Nucleus accumbens (tissue), 56 donors: ENCODE measurements at places on chromosomes 12 and 14.

DNA sequence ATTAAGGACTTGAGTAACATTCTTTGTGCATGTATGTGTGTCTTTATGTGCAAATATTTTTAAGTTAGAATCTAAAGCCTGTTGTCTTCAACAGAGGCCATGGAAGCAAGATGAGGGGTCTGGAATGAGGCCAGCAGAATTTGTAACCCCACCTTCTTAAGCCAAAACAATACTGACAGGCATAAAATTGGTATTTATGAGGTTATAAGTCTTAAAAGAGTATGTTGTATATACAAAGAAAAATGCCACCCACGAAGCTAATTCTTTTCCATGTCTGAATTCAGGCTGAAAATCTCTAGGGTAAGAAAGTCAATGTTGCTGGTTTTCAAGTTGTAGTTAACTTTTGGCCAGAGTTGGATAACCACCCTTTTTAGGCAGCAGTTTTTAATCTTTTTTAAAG lies 86.2 kb upstream of the TMTC1 start:
- DNase-seq: no peak

DNA sequence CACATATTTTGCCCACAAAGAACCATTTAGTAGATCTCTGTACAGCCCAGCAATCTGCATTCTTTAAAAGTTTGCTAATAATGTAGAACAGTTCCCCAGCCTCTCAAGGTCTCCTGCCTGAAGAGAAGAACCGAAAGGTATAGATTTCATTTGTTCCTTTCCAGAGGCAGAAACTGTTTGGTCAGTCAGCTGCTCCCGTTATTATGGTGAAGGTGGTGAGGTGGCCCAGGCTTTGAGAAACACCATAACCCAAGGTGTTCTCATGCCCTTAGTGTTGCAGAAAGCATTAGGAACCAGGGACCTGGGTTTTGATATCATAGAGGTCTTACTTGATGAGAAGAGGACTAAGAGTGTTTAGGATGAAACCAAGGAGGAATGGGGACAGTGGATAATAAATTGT lies 65.3 kb downstream of the SUSD6 start:
- DNase-seq: no peak

DNA sequence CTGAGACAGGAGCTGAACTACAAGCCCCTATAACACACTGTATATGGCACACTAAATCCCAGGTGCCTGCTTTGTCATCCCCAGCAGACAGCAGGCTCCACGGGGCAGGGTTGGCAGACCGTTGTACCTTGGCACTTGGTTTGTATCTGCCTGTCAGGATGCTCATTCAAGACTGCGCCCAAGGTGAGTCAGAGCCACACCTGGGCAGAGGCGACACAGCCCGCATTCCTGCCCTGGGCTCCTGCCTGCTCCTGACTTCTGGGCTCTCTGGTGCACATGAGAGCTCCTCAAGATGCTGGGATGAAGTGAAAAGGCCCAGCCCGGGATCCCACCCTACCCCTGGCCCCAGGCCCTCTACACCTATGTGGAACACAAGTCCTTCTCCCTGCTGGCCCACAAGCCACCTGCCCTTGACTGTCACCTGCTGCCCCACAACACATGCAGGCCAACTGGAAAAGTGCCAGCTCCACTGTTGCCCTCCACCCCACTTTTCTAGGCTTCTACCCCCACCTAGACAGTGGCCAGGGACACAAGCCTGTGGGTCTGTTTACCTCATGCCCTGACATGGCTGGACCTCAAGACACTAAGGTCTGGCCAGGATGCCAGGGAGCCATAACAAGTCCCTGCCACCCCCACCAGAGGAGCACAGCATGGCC lies 30.8 kb upstream of the PNMA1 start:
- DNase-seq: no peak

DNA sequence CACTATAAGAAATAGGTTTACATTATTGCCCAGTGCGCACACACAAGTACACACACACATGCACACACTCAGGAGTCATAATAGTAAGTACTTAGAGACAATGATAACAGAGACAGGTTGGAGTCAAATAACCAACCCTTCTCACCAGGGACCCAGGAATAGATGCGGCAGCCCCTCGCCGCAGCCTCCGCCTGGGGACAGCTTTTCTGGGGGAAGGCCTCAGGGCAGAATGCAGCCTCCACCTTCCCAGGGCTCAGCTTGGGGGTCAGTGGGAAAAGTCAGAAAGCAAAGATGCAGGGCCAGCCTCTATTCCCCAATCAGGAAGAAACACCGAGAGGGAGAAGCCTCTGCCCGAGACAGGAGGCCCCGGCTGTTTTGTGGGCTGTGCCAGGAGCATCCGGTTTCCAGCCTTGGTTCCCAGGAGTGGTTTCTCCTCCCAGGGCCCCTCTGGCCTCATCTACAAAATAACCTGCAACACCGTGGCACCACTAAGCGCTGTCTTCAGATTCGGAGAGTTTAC lies 23.4 kb upstream of the EIF5 start:
- no peak for DNase-seq

- no peak for DNase-seq
Observed at GRCh38 chr12:116381744-116382685, 104.5 kb upstream of the MED13L start.

DNA sequence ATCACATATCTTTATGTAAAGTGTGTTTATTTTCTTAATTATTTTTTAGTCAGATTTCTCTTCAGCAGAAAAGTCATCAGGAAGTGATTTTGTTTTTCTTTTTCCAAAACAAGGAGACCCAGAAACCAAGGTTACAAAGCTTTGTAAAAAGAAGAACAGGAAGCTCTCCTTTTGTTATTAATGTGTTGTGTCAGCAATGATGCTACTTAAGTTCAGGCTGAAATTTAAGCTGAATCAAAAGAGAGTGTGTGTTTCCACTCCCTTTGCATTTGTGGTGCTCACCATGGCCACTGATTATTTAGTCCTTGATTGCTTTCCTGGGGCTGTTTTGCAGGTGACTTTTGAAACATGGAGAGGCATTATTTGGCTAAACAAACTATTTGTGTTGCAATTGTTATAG lies 155.3 kb upstream of the ATP2B1 start:
- DNase-seq: no peak

DNA sequence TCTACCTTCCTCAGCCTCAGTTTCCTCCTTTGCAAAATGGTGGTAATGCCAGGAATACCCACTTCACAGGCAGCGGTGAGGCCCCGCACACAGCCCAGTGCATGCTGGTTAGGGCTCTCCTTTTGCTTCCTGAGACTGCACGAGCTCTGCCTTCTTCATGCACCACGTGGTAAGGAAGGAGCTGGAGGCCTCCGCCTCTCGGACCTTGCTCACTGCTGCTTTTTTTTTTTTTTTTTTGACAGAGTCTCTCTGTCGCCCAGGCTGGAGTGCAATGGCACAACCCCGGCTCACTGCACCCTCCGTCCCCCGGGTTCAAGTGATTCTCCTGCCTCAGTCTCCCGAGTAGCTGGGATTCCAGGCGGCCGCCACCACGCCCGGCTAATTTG lies 18.1 kb downstream of the TAMALIN start:
- no peak for DNase-seq

DNA sequence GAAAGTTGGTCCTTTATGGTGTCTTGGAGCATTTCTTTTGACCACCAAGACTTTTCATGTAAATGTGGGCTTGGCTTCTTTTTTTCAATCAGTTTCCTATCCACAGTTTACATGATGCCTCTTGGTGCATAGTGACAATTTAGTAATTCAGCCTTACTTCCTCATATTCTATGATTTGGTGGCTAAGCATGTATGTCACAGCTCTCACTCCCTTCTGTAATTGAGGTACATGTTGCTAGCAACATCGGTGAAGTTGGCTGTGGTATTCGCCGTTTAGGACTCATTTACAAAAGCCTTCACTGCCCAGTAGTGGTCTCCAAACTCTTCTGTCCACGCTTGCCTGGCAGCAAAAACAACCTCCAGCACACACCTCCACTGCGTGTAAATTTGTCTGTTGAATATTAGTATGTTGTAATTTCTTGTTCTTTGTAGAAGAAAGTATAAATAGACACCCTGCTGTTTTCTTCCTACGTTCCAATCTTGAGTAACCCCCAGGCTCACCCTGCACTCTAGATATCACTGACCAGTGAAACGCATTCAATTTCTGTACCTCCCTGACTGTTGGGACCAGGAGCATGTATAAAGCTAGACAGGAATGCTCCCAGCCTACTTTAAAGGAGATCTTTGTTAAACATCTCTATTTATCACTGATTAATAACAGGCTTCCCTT lies 90.4 kb downstream of the PPP2R5C start:
- DNase-seq: no peak

DNA sequence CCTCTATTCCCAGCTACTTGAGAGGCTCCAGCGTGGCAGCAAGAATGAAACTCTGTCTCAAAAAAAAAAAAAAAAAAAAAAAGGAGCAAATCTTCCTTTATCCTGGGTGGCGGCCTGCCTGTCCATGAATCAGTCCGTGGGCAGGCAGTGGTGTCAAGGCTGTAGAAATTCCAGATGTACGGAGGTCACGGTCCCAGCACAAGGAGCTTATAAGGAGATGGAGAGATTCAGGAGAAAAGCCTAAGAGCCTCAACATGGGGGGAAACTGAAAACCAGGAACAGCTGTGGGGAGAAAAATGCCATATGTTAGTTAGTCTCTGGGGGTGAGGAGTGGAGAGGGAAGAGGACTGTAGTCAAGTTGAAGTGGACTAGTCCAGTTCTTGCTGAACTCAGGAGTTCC lies 130.5 kb upstream of the CRY1 start:
- no peak for DNase-seq

- DNase-seq: no peak
Observed at GRCh38 chr12:45879363-45879895, 110.9 kb downstream of the SCAF11 start.

DNA sequence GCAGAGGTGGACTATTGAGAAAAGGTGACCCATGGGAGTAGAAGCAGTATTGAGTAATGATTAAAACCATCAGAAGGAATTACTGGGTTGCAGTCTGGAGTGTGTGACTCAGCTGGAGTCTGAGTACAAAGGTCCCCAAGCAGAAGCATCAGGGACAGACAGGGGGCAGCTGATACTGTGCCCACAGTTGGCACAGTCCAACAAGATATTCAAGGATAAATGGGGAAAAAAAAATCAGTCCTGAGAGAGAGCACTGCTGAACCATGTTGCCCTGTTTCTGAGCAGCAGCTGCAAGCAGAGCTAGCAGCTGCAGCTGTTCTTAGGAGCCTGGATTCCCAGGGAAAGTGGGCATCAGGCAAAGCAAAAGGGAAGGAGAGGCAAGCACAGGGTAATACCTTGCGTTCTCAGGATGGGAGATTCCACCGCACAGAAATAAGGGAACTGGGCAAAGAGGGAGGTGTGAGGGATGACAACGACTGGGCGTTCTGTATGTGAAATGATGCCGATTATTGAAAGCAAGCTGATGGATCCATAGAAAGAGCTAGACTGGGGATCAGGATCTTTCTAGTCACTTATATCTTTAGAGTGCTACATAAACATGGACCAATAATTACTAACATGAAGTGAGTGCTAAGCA lies 17.7 kb downstream of the NEUROD4 start:
- DNase-seq: no peak

DNA sequence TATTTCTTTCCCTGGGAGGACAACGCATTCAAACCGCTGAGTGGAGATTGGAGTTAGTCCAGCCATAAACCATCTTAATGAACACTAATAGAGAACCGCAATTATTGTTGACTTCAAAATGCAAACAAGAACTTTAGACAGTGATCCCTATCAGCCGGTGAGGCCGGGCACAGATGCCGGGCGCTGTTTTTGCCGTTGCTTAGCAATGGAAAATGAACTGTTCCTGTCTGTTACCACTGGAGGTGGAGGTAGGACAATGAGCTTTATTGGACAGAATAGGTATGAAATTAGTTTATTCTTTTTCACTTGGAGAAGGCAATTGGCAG lies 216.8 kb downstream of the TTC8 start:
- no peak for DNase-seq

- no peak for DNase-seq
Observed at GRCh38 chr14:23603103-23603502, 24.5 kb upstream of the JPH4 start.

- DNase-seq: peak; percentile 65
Observed at GRCh38 chr14:68363843-68364767, 428.8 kb downstream of the ZFP36L1 start.

- no peak for DNase-seq
Observed at GRCh38 chr12:77609016-77609415, 221.7 kb upstream of the NAV3 start.

DNA sequence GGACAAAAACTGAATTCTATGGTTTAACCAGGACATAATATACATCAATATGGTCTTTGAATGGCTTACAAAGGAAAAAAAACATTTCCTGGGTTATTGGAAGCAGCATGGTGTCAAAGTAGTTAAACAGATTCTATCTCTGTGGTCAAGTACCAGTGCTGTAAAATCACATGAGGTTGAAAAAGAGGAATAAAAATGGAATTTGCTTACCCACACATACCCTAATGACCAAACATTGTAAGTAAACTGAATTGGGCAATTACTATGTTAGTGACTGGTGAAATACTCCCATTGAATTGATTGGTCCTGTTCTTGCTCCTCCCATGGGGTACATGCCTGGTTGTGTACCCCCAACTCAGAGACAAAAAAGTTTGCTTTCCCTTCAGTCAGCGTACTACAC lies 19.6 kb downstream of the IFNG start:
- DNase-seq: no peak

DNA sequence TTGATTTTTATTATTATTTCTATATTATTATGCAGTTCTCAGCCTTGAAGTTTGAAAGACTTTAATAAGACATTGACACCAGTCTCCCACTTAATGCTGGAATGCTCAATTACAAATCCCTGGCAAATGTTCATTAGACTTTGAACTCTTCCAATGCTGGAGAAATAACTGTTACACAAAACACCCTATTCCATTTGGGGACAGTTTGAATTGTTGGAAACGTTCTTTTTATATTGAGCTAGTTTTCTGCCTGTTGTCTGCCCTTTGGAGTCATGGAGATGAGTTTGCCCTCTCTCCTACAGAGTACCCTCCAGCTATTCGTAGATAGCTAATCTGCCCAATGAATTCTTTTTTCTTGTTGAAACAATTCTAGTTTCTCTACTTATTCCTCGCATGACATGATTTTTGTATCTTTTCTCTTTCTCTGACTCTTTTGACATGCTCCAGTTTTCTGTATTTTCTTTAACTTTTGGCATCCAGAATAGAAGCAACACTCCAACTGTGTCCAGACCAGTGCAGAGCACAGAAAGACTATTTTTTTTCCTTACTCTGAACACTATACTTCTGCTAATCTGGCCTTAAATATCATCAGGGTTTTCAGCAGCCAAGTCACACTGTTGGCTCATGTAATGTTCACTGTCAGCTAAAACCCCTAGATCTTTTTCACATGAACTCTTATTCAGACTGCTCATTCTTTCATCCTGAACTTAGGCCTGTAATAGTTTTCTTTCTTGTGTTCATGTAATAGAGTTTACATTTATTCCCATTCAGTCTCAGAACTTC lies 379.3 kb downstream of the RAD51B start:
- no peak for DNase-seq

- no peak for DNase-seq
Observed at GRCh38 chr14:36807727-36808126, 146.1 kb downstream of the PAX9 start.

DNA sequence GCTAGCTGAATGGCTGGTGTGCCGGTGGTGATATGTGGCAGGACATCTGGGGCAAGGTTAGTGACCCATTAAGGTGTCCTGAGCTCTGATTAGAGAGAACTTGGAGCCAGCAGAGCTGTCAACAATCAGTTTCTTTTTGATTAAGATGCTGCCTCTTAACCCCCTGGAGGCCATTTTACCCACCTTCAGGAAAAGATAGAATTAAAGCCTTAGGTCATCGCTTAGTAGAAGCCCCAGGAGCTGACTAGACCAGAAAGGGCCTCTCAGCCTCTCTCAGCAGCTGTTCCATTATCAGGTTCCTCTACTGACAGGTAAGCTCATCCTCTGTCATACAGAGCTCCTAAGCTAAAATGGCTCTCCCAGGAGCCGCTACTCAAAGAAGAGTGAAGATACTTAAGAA lies 339.0 kb downstream of the FUT8 start:
- DNase-seq: no peak
